SJSA1 (cell line): ENCODE measurements at places on chromosomes 5 and 9. TPM values are rescaled to one million over a fixed set of nuclear protein-coding genes. Genes with fewer than 3 reads are reported as not detected.

- H3K27ac ChIP-seq = no peak overlapping the region
- no peaks in the 10 kb centered on the region for H3K36me3 ChIP-seq
- no peak for DNase-seq
- no peaks in the 10 kb centered on the region for H3K4me1 ChIP-seq
These were observed 57.5 kb downstream of the DAB2IP start for GRCh38 chr9:121708768-121709488.

DNA sequence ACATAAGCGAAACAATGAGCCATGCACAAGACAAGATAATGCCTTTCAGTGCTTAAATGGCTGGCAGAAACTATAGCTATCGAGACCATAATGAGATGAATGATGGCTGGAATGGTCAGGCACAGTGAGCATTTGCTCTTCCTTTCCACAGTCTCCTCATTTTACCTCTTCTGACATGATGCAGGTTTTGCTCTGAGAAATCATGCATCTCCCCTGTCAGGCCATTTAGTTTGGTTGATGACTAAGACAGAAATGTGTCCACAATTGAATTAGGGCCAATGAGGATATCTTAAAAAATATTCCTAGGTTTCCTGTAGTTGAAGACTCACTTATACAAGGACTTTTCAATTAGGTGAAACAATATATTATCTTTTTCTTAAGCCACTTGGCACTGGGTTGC lies 475.1 kb downstream of the TMEM232 start:
- no peak overlapping the region for H3K4me3 ChIP-seq
- no peaks in the 10 kb centered on the region for H3K36me3 ChIP-seq
- no peak for DNase-seq

- no peak for DNase-seq
- H3K36me3 ChIP-seq = no peaks in the 10 kb centered on the region
- H3K27me3 ChIP-seq = no peaks in the 10 kb centered on the region
- H3K27ac ChIP-seq = no peak overlapping the region
- no peak overlapping the region for H3K4me3 ChIP-seq
- H3K4me1 ChIP-seq = peaks cover 5% of the 10 kb centered on the region
These were observed 521 bp upstream of the PTGS1 start for GRCh38 chr9:122370303-122370702.

DNA sequence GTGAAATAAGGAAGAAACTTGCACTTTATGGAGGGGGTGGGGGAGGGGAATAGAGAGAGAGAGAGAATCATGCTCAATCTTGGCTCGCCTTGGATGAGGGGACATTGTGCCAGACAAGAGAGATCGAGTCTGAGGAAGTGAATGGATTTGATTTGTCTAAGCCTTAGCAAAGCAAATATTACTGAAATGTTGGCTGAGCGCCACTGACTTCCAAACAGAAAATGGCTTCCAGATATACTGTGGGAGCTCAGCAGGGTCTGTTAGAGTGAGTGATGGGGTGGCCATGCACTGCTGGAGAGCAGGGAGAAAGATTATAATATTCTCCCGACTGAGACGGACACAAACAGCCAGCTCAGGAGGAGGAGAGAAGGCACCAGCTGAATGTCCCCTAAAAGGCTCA lies 34.5 kb downstream of the BRINP1 start:
- H3K4me1 ChIP-seq = no peaks in the 10 kb centered on the region
- no peak overlapping the region for H3K4me3 ChIP-seq
- H3K27me3 ChIP-seq = no peaks in the 10 kb centered on the region
- DNase-seq = no peak

DNA sequence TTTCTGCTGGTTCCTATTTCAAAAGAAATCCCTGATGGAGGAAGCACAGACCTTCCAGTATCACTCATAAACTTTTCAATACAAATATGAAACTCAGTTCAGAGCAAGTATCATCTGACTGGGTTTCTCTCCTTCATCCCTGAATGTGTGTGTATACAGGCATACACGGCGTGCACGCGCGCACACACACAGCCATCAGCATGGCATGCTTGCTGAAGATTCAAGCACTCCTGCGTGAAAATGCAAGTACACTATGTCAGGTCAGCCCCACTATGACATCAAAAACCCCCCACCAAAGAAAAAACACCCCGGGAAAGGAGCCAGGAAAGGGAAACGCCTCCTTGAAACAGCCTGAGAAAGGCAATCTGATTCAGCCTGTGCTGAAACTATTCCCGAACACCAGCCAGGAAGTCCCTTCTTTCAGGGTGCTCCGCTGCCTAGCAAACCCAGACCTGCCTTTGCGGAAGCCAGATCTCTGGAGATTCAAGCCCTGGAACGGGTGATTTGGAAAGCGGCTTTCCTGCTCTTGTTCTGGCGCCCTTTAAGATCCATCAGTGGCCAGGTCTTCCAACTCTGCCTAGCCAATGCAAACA lies 831 bp downstream of the KLHL3 start:
- no peak overlapping the region for H3K27ac ChIP-seq
- DNase-seq = no peak
- H3K36me3 ChIP-seq = no peaks in the 10 kb centered on the region
- H3K4me3 ChIP-seq = no peak overlapping the region

- DNase-seq = no peak
- no peaks in the 10 kb centered on the region for H3K4me1 ChIP-seq
- H3K27ac ChIP-seq = no peak overlapping the region
- peaks cover 44% of the 10 kb centered on the region for H3K27me3 ChIP-seq
These were observed 81.2 kb upstream of the LMX1B start for GRCh38 chr9:126532489-126532888.

Gene ZDHHC12
- total RNA-seq = 47.1 and 62.1 TPM in 2 replicates

Gene DRD1
- 10.0 and 14.0 TPM in 2 replicates for total RNA-seq

Gene PIGO
- total RNA-seq = 7.1 and 10.6 TPM in 2 replicates

DNA sequence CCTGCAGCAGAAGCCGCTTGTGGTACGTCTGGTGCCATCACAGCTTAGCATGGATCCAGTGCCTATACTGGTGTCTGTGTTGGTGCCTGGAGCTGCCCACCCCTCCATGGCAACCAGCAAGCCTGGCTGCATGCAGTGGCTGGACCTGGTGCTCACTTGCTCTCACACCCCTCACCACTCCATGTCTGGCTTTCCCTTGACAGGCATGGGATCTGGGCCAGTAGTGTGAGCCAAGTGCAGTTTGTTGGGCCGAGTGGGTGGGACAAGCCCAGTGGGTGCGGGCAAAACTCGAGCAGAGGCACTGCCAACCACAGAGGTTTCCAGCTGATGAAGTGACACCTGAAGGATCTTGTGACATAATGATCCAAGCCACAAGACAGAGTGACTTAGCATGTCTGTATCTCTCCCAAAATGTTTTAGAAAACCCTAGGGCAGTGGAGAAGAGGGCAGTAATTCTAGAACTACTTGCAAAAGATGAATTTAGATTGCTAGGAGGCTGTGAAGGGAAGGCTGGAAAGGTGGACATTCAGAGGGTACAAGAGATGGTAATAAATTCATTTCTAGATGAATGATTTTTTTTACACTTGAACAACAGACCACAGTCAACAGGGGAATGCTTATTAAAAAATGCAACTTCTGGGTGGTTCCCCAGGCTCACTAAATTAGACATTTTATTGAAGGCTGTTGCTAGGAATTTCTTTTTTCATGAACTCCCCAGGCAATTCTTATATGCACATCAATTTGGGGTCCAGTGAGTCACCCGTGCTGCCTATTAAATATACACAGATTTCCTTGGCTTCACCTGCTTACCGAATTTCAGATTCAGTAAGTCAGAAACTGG lies 660.3 kb downstream of the TLR4 start:
- no peak for DNase-seq
- no peak overlapping the region for H3K27ac ChIP-seq
- H3K36me3 ChIP-seq = no peaks in the 10 kb centered on the region
- no peaks in the 10 kb centered on the region for H3K27me3 ChIP-seq
- no peaks in the 10 kb centered on the region for H3K4me1 ChIP-seq

Gene FOXE1
- 3.1 and 4.7 TPM in 2 replicates for total RNA-seq

Gene MUSK
- 0.08 and 0.16 TPM in 2 replicates for total RNA-seq

GRCh38 chr9:116405321-116405720 lies 251.7 kb downstream of the PAPPA start:
- no peak overlapping the region for H3K4me3 ChIP-seq
- DNase-seq = no peak
- H3K27me3 ChIP-seq = no peaks in the 10 kb centered on the region

- DNase-seq = no peak
- no peaks in the 10 kb centered on the region for H3K4me1 ChIP-seq
- H3K36me3 ChIP-seq = no peaks in the 10 kb centered on the region
- no peak overlapping the region for H3K4me3 ChIP-seq
These were observed 29.0 kb upstream of the GGTA1 start for GRCh38 chr9:121528642-121529041.

Gene PCDHA4
- 0.50 TPM in 1 of 2 replicates, not detected in the other for total RNA-seq

Gene BAAT
- not detected in 2 replicates for total RNA-seq

DNA sequence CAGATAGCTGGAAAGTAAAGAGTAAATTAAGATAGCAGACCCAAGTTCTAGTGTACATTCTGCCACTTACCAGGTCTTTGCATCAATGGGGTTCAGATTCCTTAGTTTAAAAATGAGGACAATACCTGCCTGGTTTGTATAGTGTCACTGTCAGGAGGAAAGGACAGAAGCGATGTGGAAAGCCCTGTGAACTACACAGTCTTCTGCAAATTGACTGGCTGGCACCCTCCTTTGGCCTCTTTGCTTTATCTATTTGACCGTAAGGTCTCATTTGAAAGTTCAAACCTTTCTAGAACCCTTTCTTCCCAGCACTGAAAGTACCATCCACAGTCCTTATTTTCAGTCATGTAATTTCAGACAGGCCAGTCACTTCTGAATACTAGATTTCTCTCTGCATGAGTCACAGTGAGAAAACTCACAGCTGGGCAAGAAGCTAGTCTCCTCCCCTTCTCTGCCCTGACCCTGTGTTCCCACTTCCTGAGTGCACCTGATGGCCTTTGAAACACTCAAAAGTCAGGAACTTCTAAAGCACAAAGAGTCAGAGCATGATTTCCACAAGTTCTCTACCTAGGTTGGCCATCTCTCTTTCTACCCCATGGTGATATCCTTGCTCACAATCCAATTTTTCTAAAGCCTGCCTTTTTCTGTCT lies 91.3 kb upstream of the RASEF start:
- no peak overlapping the region for H3K4me3 ChIP-seq
- DNase-seq = no peak
- H3K4me1 ChIP-seq = no peaks in the 10 kb centered on the region
- no peaks in the 10 kb centered on the region for H3K36me3 ChIP-seq
- no peak overlapping the region for H3K27ac ChIP-seq

- peak; percentile 30 for DNase-seq
- H3K27me3 ChIP-seq = peaks cover 79% of the 10 kb centered on the region
- H3K4me3 ChIP-seq = no peak overlapping the region
- no peak overlapping the region for H3K27ac ChIP-seq
- H3K4me1 ChIP-seq = no peaks in the 10 kb centered on the region; the same call in 1 of the 2 replicates
These were observed 2.0 kb upstream of the LMX1B start for GRCh38 chr9:126611592-126612325.

DNA sequence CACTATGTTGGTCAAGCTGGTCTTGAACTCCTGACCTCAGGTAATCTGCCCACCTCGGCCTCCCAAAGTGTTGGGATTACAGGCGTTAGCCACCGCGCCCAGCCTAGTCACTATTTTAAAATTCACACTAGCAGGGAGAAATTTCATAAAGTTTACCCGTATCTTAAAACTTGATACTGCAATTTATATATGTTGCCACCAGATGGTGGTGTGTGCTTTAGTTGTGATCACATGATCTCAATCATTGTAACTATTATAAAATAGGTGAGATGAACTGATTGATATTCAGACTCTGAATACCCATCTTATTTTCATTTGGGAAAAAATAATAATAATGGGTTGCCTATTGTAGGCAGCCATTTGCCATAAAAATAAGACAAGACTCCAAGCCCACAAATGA lies 1330.4 kb upstream of the WWC1 start:
- H3K4me3 ChIP-seq = no peak overlapping the region
- no peaks in the 10 kb centered on the region for H3K27me3 ChIP-seq
- H3K27ac ChIP-seq = no peak overlapping the region
- no peak for DNase-seq

Gene GLRA1
- not detected in 2 replicates for total RNA-seq

Gene KCNIP1
- 2.2 and 3.1 TPM in 2 replicates for total RNA-seq

- H3K27ac ChIP-seq = no peak overlapping the region
- H3K4me3 ChIP-seq = no peak overlapping the region
- no peaks in the 10 kb centered on the region for H3K36me3 ChIP-seq
These were observed 36.3 kb downstream of the ZNF474 start for GRCh38 chr5:122165559-122166078.

Gene AQP3
- total RNA-seq = not detected in 2 replicates

- H3K27me3 ChIP-seq = no peaks in the 10 kb centered on the region
- H3K36me3 ChIP-seq = peaks cover 64% of the 10 kb centered on the region
These were observed 2.2 kb downstream of the TNIP1 start for GRCh38 chr5:151078490-151079262.

Gene PLPP1
- 35.4 and 36.3 TPM in 2 replicates for total RNA-seq

Gene SPINK5
- not detected in 2 replicates for total RNA-seq

Gene IL3
- total RNA-seq = not detected in 2 replicates

- H3K4me1 ChIP-seq = peaks cover 36% of the 10 kb centered on the region
- no peaks in the 10 kb centered on the region for H3K36me3 ChIP-seq
- no peaks in the 10 kb centered on the region for H3K27me3 ChIP-seq
- no peak for DNase-seq
- no peak overlapping the region for H3K27ac ChIP-seq
- peak overlapping the region; percentile 75 for H3K4me3 ChIP-seq
These were observed 676 bp upstream of the OCLN start for GRCh38 chr5:69491838-69492390.

DNA sequence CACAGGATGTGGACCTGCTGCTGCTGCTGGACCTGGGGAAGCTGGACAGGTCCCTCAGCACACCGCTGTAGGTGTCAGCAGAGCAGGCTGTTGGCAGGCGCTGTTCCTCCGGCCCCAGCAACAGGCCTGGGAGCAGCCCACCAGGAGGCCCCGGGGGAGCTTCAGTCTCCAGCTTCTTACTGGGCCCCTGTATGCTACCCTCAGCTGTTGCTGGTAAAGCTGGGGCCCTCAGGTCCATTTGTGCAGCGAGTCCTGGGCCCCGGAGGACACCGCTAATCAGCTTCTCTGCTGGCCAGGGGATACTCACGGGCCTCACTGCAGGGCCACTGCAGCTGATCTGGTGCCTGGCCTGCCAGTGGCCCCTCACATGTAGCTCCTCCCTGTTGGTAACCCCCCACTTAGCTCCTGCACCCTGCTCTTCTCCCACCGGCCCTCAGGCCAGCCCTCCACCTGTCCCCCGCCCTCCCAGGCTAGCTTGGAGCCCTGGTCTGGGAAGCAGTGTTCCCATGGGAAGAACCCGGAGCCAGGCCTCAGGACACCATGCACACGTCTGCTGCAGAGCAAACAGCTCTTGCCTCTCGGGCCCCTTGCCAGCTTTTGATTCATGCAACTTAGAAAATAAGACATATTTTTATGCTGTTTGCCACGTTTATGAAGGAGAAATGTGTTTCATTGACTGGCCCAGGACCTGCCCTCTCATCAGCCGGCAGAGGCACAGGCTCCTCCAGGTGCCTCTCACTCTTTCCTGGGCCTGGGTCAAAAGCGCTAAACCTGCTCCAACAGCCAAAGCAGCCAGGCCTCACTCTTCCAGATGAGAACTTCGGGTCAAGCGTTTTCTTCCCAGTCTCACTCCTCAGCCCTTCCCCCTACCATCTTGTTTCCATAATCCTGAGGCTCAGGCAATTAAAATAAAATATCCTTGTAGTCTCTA lies 61.0 kb upstream of the ADAMTS2 start:
- H3K36me3 ChIP-seq = 0 out of 2 replicates have a peak, but pooled peaks cover 3% of the 10 kb centered on the region
- DNase-seq = no peak
- no peak overlapping the region for H3K4me3 ChIP-seq
- no peak overlapping the region for H3K27ac ChIP-seq

Gene GRXCR2
- total RNA-seq = 0.21 TPM in 1 of 2 replicates, not detected in the other
